CD4-positive, CD25-positive, alpha-beta regulatory T cell (primary cell): ENCODE measurements at places on chromosomes 1 and 21. TPM values are rescaled to one million over a fixed set of nuclear protein-coding genes. Genes with fewer than 3 reads are reported as not detected.

The TEDDM1 gene
- not detected for polyA plus RNA-seq

The MAN1C1 gene
- 3.1 TPM for polyA plus RNA-seq

The VWA5B1 gene
- 0.08 TPM for polyA plus RNA-seq

The LRRC39 gene
- polyA plus RNA-seq = not detected
